Stimulated activated CD8-positive, alpha-beta memory T cell treated with anti-CD3 and anti-CD28 coated beads, Interleukin-7, amount 100 ng/mL, for 24 hours (primary cell): ENCODE measurements at places on chromosomes 4 and X.

- no peak for DNase-seq
Measured at GRCh38 chr4:26574563-26574962, 9.3 kb upstream of the TBC1D19 start.

- peak; percentile 15 for DNase-seq
Measured at GRCh38 chr4:879729-880077, 52.4 kb downstream of the GAK start.

DNA sequence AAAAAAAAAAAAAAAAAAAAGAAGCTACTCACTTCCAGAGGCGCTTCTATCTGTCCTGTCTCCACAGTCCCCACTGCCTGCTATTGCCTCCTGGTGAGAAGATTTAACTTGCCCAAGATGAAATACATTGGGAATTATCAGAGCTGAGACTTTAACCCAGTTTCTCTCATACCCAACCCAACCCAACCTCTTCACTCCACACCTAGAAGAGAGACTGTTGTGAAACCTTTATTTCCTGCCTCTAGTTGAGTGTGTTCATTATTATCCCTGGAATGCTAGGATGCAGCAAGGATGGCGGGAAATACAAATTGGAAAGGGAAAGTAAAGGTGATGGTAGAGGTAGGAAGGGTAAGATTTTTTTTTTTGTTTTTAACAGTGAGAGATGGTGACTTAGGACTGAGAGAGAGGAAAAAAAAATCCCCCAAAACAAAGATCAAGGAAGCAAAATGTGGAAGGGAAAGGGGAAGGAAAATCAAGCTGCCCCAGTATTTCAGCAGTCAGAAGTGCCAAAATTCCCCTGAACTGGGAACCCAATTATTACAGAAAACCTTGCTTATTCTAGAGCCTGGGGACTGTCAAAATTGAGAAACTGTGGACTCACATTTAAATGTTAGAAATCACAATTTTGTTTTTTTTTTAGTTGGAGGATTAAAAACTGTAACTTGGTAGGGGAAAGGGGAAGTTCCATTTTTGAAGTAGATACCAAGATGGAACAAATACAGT lies 253.0 kb downstream of the PTTG2 start:
- no peak for DNase-seq

DNA sequence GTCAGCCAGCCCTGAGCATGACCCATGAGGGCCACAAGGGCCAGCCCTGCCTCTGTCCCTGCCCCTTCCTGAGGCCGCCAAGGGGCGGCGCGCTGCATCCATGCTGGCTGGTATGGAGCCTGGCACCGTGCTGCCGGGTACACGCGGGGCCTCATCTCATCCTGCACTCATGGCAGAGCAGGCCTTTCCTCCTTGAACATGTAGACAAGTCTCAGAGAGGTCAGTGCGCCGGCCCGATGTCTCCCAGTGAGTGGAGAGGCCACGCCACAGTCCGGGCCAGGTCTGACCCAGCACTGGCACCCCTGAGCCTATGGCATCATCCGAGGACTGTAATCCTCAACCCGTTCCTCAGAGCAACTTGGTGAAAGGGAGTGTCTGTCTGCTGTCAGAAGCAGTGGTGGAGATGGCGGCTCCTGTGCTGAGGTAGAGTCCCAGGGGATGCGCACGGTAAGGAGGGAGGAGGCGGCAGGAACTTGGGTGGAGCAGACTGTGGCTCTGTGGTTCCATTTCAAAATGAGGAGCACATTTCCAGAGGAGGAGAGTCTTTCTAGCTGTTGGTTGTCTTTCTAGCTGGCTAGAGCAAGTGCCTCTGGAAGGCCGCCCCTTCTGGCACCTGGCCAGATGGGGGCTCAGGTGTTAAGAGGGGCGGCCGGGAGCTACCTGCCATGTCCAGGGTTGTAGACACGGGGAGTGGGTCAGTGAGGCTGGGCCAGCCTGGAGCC lies 32.8 kb downstream of the TRMT44 start:
- no peak for DNase-seq

DNA sequence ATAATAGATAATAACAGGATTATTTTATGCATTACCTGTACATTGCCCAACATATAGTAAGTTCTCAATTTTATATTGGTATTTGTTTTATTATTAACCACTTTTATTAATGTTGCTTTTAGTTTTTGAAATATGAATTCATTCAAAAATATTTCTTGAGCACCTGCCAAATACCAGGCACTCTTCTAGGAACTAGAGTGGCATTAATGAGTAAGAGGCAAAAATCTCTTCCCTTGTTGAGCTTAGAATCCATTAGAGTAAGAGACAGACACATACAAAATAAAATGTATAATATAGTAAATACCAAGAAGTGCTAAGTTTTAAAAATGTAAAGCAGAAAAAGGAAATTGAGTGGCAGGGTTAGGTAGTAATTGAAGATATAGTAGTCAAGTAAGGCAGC lies 45.8 kb downstream of the TET2 start:
- no peak for DNase-seq

DNA sequence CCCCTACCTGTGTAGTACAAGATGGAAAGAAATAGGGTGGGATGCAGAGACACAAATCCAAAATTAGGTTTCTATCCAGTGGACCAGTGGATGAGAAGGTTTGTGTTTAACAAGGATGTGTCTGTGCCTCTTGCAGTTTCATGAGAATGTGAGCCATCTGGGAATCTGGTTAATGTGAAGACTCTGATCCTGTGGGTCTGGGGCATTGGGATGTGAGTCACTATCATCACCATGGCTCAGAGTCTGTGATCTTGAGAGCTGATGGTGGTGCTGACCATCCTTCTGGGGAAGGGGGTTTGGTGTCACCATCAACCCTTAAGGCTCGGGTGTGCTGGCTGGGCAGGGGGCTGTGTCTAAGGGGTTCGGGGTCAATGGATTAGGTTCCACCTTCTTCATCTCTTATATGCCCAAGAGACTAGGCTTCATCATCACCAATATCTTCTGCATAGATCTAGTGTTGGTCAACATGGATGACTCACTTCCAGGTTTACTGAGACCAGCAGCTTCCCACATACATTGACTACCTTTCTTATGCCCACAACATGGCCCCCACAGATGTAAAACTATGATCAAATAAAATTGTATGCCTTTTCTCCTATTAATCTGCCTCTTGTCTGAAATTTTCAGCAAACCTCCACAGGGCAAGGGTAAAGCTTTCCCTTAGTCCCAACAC lies 65.7 kb upstream of the MID1 start:
- DNase-seq = no peak
